ENCODE measurements at places on chromosomes 1 and 21. TPM values are rescaled to one million over a fixed set of nuclear protein-coding genes. Genes with fewer than 3 reads are reported as not detected.

Gene ATP6V1G3
- not detected for total RNA-seq

Gene PADI1
- not detected for total RNA-seq

Gene ACOT11
- total RNA-seq, result 6.5 TPM

Gene CLIC6
- total RNA-seq, result 5.0 TPM

Gene KRTAP12-2
- not detected for total RNA-seq

Gene PDPN
- 40.9 TPM for total RNA-seq

Gene SPATA46
- not detected for total RNA-seq

Gene HSD3B2
- 0.52 TPM for total RNA-seq

Gene C1orf94
- not detected for total RNA-seq

Gene FMO4
- 4.6 TPM for total RNA-seq

Gene KCND3
- 24.6 TPM for total RNA-seq

Gene SASS6
- 2.3 TPM for total RNA-seq

Gene ZNF648
- not detected for total RNA-seq

Gene GPR89A
- 20.2 TPM for total RNA-seq

Gene LCE1A
- not detected for total RNA-seq

Gene FCGR3A
- total RNA-seq, result 41.0 TPM

Gene CGN
- total RNA-seq, result not detected

Gene NOS1AP
- 3.7 TPM for total RNA-seq

Gene RGS1
- 32.0 TPM for total RNA-seq

Gene XKR8
- 8.2 TPM for total RNA-seq

Gene LAPTM5
- 80.1 TPM for total RNA-seq

Gene RGL1
- total RNA-seq, result 34.0 TPM

Gene EDARADD
- 0.24 TPM for total RNA-seq

Gene GPR153
- total RNA-seq, result 9.3 TPM

Gene DNAJC28
- 1.3 TPM for total RNA-seq

Gene ST6GALNAC3
- 12.9 TPM for total RNA-seq

Gene PROK1
- 0.32 TPM for total RNA-seq

Gene TGFB2
- 10.0 TPM for total RNA-seq

Gene KCNJ6
- not detected for total RNA-seq

Gene RNU1-4
- total RNA-seq, result 18,986 TPM

Gene LAD1
- total RNA-seq, result not detected

Gene OR2T2
- total RNA-seq, result not detected

Gene RPS6KA1
- 13.9 TPM for total RNA-seq

Gene RHBG
- total RNA-seq, result not detected

Gene KCNAB2
- 13.5 TPM for total RNA-seq

Gene USH2A
- not detected for total RNA-seq

Gene S100B
- 2.0 TPM for total RNA-seq

Gene BGLAP
- total RNA-seq, result not detected

Gene IL24
- not detected for total RNA-seq

Gene SEC22B
- 30.9 TPM for total RNA-seq

Gene ALX3
- total RNA-seq, result not detected

Gene NGF
- total RNA-seq, result 5.1 TPM

Gene HPCAL4
- not detected for total RNA-seq

Gene CORT
- total RNA-seq, result not detected

Gene SLC37A1
- 6.0 TPM for total RNA-seq

Gene CATSPERE
- 1.5 TPM for total RNA-seq

Gene LRRC8B
- total RNA-seq, result 6.0 TPM

Gene WNT4
- 0.32 TPM for total RNA-seq

Gene DAB1
- total RNA-seq, result 78.3 TPM

Gene SPRR2F
- 1.9 TPM for total RNA-seq

Gene SMIM1
- total RNA-seq, result 14.5 TPM

Gene S100A7A
- not detected for total RNA-seq

Gene PLD5
- total RNA-seq, result 7.4 TPM

Gene ZBTB8B
- total RNA-seq, result not detected

Gene C1orf226
- total RNA-seq, result 5.7 TPM

Gene CFH
- total RNA-seq, result 350 TPM

Measured in posterior vena cava (tissue), 2 donors.